Activated CD4-positive, alpha-beta T cell treated with anti-CD3 and anti-CD28 coated beads for 1 hour (primary cell): ENCODE measurements at places on chromosomes 3 and 15.

DNA sequence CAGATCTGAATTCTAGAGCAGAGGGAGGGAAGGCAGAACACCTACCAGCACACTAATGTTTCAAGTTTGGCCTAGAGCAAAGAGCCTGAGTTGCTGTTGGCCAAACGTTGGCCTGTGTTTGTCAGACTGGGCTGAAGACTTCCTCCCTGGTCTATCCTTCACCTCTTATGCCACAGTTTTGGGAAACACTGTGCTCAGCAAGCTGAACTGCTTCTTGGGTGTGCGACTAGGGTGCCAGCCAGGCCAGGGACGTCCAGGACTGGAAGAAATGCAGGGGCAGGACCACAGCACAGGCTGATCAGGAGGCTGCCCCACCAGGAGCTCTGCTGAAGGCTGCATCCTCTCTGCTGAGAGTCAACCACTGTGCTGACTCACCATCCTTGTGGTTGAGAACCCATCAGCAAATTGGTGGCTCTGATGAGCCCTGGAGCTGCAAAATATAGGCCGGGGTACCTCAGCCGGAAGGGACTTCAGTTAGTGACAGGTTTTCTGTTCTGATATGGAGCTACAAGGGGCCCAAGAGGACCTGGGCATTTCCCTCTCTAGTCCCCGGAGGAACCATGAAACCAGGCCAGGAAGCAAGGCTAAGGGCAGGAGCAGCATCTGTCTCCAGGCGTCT lies 131.6 kb upstream of the RASGRP1 start:
- peak; percentile 53 for DNase-seq

- no peak for DNase-seq
Measured at GRCh38 chr3:141065841-141066805, 15.0 kb downstream of the SPSB4 start.

GRCh38 chr15:65375871-65376607 lies 1.8 kb downstream of the IGDCC3 start:
- no peak for DNase-seq

GRCh38 chr3:18790384-18790783 lies 357.9 kb upstream of the KCNH8 start:
- no peak for DNase-seq

DNA sequence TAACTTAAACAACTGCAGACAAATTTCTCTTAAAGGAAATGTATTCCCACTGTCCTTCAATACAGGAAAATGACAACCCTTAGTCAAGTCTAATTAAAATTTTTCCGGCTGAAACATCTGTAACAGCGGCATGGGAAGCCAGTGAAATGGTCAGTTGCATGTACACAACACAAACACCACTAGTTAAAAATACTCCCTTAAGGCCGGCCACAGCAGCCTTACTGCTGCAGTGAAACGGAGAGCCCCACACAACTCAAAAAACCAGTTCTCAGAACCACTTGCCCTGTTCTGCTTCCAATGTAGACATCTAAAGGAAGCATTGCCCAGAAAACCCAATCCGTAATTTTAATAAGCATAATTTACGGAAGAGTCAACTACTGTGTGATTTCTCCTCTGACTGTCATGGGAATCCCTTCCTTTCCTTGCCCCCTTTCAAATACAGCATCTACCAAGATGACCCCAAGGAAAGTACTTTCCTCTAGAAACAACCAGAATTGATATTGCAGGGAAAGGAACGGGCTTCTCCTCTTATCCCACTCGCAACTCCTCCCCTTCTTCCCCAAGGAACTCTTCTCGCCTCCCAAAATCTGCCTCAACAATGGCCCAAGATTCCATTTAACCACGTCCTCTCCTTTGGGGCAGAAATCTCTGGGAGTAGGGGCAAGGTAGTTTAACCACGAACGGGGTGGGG lies 1.6 kb downstream of the FBN1 start:
- DNase-seq: no peak

GRCh38 chr3:51471775-51472652 lies 27.8 kb downstream of the DCAF1 start:
- no peak for DNase-seq

- DNase-seq: no peak
Measured at GRCh38 chr3:143132246-143132980, 12.8 kb downstream of the CHST2 start.

DNA sequence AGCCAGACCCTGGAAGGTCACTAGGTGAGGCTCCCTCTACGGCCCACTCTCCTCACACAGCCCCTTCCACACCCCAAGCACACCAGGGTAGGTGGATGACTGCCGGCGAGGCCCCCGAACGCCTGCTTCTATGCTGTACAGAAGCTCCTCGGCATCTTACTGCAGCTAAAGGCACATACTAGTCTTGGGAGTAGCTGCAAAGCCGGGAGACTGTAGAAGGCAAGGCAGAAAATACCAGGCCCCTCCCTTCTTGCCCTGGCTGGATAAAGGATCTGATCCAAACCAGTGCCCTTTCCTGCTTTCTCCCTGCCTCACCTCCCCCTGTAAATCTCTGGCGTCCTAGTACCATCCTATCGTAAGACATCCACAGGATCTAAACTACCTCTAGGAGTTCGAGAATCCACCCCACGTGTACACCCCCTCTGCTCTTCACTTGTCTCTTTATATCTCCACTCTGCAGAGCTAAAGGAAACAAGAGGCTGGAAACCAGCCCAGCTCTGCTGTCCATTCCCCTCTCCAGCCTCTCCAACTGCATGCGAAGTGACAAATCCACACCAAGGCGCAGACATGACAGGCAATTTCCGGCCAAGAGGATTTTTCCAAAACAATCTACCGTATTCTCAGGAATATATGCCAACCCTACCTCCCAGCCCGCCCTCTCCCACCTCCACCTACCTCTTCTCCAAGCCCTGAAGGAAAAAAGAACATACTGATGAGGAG lies 11.8 kb downstream of the TNK2 start:
- DNase-seq: no peak

GRCh38 chr3:188839187-188839695 lies 332.5 kb upstream of the TPRG1 start:
- DNase-seq: no peak

- DNase-seq: no peak
Measured at GRCh38 chr3:7211740-7212139, 350.8 kb downstream of the GRM7 start.

DNA sequence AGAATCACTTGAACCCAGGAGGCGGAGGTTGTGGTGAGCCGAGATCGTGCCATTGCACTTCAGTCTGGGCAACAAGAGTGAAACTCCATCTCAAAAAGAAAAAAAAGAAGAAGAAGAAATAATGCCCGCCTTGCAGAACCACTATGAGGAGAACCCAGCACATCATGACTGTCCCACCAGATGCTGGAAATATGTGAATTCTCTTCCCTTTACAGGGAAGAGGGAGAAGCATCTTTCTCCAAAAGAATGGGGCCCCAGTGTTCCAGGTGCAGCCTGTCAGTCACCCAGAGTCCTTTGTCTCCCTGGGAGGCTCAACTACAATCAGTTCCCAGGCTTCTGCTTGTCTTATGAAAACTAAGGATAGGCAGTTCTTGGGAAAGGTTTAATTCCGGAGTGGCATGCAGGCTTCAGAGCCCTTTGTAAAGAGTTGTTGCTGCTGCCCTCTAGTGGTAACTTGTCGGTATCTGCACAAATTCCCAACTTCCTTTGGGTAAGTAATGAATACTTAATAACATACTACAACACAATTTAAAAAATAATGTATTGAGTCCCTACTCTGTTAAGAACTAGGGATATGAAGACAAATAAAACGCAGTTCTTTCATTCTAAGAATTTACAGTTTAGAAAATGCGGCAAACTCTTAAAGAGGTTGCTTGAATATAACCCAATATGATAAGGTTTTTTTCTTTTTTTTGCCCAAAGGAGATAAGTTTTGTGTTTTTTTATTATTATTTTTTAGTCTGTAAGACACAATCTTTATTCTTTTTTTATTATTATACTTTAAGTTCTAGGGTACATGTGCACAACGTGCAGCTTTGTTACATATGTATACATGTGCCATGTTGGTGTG lies 18.6 kb upstream of the TICRR start:
- DNase-seq: no peak

DNA sequence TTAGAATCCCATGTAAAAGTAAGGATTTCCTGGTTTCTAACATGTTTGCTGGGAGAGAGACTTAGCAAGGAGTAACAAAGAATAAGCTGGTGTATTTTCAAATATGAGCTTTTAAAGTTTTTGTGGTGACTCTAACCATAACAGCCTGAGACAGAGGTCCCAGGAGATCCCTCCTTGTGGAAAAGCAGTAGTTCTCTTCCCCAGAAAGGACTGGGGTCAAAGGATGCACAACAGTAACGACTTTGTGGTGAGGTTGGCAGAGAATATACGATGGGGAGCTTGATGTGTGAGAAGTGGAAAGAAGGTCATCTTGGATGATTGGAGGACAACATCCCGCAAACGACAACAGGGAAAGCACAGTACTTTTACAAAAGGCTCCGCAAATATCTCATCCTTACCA lies 38.2 kb downstream of the ABHD5 start:
- DNase-seq: no peak

- peak; percentile 18 for DNase-seq
Measured at GRCh38 chr3:44439499-44440295, 37.8 kb downstream of the ZNF445 start.

GRCh38 chr15:40340740-40341400 lies at the start of gene CCDC9B:
Gene CCDC9B (minus strand): TSS chr15:40340939. CDS start chr15:40340819, 120 bp downstream.
- DNase-seq: no peak

DNA sequence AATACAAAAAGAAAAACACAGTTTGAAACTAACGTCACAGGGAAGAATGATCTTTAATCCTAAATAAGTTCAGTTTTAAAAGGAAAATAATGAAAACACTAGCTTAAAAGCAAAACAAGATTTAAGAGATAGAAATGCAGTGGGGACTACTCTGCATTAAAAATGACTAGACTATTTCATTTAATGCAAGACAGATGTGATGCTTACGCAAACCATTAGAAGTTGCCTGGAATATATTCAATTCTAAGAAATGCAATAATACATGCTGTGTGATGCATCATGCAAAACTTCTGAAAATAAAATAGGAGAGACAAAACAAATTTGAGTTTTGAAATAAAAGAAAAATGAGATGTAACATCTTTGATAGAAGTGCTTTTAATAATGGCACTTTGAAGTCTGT lies 97.6 kb upstream of the STRIT1 start:
- no peak for DNase-seq

- no peak for DNase-seq
Measured at GRCh38 chr3:76011121-76011520, 225.8 kb upstream of the ZNF717 start.

DNA sequence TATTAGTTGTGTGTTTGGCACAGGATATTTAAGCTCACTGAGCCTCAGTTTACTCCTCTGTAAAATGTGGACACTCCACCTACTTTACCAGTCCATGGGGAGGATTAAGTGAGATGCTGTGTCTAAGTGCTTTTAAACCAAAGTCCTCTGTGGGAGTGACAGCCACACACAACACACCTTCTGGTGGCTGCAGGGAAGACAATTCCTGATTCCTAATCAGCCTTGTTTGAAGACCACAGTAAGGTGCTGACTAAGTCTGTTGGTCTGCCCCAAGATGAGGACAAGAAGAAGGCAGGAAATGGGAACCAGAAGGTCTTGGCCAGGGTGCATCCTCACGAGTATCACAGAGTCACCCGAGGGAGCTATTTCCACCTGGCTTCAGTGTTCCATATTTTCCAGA lies 52.3 kb downstream of the EPHB1 start:
- DNase-seq: no peak

- no peak for DNase-seq
Measured at GRCh38 chr3:172132721-172133311, 93.4 kb downstream of the FNDC3B start.

- DNase-seq: no peak
Measured at GRCh38 chr3:32175607-32176197, 62.8 kb upstream of the CMTM8 start.

- DNase-seq: peak; percentile 21
Measured at GRCh38 chr3:129481766-129482332, 41.8 kb downstream of the IFT122 start.

- no peak for DNase-seq
Measured at GRCh38 chr3:15099364-15100098, 583 bp upstream of the RBSN start.

DNA sequence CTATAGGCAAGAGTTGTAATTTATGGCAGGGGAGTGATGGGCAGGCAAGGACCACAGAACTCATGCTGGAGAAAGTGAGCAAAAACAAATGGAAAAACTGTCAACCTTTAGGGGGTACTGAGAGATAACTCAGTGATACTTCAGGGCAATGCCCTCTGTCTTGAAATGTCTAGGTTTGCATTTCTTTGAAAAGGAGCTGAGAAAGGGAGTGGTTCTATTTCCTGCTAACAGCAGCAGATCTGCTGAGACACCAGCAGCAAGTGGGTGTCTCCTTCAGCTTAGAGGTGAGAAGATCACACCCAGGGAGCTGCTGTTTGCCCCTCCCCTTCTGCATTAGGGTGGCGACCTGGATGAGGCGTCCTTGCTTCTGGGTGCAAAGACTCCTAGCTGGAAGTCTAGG lies 42.3 kb upstream of the XIRP1 start:
- DNase-seq: no peak

DNA sequence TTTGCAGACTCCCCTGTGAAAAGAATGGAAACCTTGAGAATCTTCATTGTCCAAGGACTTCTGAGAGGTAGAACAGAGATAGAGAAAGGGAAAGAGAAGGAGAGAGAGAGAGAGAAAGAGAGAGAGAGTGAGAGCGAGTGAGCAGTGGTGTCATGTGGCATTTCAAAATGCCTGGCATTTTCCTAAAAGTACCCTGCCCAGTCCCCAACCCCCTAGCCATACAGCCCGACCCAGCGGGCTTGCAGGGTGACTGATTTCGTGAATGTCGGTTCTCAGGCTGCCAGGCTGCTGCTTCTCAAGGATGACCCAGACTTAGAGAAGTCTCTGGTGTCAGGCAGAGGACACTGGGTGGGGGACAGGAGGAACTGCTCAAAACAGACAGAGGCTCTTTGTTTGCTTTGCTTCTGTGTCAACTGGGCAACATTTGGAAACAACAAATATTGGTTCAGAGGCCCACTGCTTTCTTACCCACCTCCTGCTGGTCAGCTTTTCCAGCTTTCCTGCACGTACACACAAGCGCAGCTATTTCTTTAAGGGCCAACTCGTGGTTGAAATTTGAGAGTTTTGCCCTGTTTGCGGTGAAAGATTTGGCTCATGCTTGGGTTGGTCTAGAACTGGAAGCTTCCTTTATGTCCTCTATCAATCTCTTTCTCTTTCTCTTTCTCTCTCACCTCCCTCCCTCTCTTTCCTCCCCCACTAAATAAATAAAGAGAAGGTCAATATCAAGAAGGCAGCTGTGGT lies 3.7 kb upstream of the TF start:
- DNase-seq: no peak

DNA sequence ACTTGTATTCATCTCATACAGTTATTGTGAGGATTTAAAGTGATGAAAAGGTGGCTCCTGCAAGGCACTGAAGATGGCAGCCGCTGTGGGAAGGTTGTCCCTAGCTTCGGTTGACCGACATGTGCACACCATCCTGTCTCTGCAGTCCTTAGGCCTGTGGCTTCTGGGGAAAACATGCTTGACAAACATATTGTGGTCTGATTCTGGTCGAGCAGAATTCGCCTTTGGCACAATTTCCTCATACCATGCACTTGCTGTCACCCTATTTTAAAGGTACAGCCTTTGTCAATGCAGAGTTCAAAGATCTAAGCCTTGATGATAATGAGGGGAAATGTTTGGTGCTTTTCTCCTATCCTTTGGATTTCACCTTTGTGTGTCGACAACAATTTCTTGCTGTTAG lies 50.9 kb downstream of the PRICKLE2 start:
- no peak for DNase-seq
